ENCODE measurements at places on chromosomes 1 and 21.

DNA sequence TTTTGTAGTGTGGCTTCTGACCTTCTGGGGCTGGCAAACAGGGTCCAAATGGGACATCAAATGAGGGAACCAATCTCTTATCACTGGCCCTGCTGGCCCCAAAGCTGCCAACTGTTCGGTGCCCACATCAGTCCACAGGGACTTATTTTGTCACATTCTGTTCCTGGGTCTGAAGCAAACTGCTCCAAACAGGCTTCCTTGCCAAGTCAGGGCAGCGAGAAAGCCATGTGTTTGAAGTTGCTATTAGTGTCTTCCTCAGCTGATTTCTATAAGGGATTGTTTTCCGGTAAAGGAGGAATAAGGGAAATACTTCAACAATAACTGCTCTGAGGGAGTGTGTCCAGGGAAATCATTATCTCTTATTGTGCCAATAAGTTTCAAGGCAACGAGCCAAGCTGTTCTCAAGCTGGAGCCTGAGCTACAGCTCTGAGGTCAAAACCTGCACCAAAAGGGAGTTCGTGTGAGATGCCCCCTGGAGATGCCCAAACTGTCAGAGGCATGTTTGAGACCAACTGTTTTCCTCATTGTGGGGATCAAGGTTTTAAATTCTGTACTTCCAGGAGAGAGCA lies 381.4 kb upstream of the PROX1 start:
- no peak for DNase-seq

GRCh38 chr1:113242481-113242880 lies 147.8 kb upstream of the MAGI3 start:
- no peak for DNase-seq

- no peak for DNase-seq
These were observed 715.5 kb downstream of the NCAM2 start for GRCh38 chr21:21713651-21714180.

DNA sequence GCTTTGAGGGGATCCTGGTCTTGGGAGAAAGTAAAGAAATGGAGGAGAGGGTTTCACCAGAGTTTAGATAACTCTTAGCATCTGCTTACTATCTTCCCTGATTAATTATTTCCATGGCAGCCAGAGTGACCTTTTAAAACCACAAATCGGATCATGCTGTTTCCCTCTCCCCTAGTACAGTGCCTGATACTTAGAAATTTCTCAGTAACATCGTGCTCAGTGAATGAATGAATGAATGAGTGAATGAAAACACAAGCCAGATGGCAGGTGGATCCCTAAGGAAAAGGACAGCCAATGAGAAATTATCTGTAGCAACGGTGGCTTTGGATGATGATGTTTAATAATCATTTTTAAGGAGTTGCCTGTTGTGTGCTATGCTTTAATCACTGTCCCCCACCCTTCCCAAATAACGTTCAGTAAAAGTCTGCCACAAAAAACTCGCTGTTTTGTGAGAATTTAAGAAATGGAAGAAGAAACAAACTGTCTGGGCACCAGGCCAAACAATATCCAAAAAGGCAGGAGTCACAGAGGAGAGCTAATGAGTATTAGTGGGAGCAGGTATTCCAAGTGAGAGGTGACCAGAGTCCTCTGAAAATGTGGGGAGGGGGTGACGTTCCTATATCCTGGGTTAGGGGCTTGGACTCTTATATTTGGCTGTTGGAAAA lies 737 bp upstream of the SMAP2 start:
- DNase-seq, result no peak

DNA sequence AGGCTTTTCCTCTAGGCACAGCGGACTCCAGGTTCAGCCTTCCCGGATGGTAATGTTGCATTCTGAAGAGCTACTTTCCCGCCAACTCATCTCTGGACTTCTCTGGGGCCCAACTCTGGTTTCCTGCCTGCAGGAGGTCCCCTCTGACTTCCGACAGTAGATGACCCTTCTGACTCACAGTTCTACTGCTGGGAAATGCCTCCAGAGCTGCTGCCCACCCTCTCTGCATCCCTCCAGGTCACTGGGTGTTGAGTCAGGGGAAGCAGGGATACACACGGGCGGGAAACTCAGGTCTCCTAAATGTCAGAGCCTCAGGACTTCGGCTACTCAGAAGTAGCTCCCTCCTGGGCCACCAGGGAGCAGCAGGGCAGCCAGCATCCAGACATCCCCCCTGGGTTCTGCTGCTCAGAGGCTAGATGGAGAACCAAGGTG lies 2.1 kb upstream of the KIF21B start:
- DNase-seq, result no peak

DNA sequence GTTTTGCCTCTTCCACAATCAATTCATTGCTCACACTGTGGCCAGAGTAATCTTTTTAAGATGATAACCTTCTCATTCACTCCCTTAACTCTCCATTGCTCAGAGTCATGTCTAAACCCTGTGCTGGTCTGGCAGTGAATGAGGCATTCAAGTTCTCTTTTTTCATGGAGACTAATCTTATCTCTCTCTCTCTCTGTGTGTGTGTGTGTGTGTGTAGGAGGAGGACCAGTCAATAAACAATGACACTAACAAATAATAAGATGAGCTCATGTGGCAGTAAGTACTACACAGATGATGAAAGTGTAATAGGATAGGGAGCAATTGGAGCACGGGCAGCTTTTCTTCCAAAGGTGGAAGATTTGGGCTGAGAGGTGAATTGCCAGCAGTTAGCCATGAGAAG lies 122.0 kb upstream of the B3GALT2 start:
- DNase-seq, result no peak

- no peak for DNase-seq
These were observed 228.8 kb upstream of the B3GALT2 start for GRCh38 chr1:193415256-193415655.

GRCh38 chr1:59645893-59646292 lies 168.9 kb upstream of the HOOK1 start:
- no peak for DNase-seq

DNA sequence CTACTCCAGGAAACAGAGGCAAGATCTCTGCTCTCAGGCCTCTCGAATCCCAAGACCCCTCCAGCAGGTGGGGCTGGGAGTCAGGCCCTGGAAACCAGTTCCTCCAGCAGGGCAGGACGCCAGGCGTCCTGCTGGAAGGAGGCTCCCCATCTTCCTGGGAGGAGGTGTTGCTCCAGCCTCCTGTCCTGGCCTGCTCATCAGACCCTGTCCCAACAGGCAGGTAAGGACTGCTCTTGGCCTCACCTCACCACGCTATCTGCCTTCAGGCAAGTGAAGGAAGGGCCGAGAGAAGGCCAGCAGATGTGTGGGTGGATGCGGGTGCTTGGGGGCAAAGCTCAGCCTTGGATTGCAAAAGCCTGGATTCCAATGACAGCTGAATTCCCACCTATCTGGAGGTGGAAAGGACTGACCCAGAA lies 82.9 kb downstream of the SSBP3 start:
- DNase-seq, result no peak

DNA sequence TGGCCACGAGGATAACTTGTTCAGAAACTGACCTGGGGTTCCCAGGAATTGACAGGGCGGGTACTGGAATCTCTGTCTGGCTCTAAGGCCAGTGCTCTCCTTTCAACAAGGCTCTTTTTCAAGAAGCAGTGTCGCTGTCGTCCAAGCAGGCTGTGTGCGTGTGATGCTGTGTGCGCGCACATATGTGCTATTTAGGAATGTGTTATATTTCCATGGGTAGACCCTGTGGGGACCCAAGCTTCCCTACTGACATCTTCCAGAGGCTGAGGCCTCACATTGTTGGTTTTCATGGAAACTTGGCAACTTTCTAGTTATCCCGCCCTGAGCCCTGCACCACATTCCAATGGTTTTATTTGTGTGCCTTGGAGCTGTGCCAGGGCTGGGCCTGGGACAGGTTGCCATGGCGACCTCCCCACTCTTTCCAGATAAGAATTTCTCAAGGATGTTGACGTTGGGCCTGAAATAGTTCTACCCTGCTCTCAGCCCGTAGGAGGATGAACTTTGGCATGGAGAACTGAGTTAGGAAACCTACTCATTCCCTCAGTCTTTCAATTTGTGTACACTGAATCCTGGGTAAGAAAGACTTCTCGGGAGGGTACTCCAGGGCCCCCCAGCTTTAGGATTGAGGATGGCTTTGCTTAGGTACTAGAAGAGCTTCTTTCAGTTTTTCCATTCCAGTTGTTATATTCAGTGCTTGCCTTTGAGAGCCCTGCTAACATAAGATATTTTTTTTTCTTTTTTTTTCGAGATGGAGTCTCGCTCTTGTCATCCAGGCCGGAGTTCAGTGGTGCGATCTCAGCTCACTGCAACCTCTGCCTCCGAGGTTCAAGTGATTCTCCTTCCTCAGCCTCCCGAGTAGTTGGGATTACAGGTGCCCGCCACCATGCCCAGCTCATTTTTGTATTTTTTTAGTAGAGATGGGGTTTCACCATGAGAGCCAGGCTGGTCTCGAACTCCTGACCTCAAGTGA lies 38.8 kb upstream of the SRSF10 start:
- DNase-seq, result peak; percentile 53

DNA sequence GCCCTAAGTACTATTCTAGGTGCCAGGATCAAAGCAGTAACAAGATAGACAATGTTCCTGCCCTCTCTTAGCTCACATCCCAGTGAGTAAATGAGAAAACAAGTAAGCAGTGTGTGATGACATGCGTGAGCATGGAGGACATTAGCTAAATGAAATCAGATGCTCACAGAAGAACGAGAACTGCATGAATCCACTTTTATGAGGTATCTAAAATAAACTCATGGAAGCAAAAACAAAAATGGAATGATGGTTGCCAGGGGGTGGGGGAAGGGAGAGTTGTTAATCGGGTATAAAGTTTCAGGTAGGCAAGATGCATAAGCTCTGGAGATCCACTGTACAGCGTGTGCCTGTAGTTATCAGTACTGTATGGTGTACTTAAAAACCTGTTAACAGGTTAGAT lies 195.1 kb downstream of the HHAT start:
- DNase-seq, result no peak

DNA sequence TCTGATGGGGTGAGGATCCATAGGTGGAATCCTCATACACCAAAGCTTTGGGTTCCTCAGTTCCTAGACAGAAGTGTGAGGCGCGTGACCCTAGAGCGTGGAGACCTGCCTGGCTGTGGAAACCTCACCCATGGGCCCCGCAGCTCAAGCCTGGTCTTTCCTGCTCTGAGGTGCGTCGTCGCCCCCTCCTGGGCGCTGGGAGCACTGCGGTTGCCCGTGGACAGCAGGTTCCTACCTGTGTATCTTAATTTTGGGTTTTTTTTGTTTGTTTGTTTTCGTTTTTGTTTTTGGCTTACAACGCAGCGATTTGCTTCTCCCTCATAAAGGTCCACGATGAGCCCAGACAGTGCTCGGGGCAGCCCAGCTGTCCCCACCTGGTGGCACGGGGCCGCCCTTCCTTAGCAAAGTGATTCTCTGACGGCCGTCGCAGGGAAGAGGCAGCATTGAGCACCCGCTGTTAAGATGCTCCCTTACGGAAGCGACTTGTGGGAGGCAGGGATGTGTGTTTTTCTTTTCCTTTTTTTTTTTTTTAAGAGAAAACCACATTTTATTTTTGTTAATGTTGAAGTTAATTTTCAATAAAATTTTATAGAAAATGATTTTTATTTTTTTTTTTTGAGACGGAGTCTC lies 36.5 kb upstream of the TRAPPC10 start:
- DNase-seq, result no peak
